ENCODE measurements at places on chromosomes 1 and 21.

DNA sequence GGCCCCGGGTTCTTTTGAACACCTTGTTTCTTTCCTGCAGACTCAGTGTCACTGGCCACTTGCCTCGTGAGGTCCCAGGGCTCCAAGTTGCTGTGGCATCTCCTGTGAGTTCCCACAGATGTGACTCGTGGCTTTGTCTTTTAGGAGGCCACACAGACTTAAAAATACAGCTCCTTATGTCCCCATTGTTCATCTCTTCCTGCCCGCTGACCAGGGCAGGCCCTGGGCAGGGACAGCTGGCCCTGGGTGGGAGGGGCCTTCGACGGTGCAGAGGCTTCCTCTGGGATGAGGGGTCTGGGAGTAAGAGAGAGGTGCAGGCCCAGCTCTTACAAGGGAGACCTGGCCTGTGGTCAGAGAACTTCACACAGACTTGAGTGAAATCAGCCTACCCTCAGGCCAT, 15.6 kb downstream of the LDLRAP1 start:
- no peak for DNase-seq

- no peak for DNase-seq
These were observed 69.5 kb downstream of the DNM3 start for GRCh38 chr1:171910786-171911185.

- DNase-seq = no peak
These were observed 237.0 kb downstream of the GPATCH2 start for GRCh38 chr1:217393896-217394295.

DNA sequence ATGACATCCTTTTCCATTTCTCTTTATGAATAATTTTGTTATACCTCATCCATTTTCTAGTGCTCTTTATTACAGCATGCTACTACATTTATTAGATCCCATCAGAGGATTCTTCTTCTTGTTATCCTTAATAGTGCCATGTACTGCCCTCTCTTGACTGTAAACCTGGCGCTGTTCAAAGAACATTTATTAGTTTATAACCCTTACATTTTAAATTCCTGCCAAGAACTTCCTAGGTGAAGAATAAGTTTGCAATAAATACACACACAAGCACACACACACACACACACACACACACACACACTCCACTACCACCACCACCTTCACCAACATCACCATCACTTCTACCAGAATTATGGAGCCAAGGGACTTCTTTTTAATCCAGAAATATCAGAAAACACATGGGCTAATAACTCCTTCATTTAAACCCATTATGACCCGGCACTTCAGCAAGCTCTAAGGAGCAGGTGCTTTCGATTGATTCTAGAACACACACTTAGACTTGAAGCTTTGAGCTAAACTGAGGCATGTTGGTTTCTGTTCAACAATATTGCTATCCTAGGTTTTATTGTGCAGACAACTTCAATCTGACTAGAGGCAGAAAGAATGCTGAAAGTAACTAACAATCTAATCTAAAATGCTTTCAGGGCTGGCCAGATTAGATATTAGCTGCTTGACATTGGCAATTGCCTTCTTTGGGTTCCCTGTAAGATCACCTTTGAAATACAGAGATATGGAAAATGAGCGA, 556.8 kb downstream of the LMO4 start:
- DNase-seq = no peak

GRCh38 chr1:205642679-205643307, 11.0 kb upstream of the ELK4 start:
- DNase-seq = no peak

DNA sequence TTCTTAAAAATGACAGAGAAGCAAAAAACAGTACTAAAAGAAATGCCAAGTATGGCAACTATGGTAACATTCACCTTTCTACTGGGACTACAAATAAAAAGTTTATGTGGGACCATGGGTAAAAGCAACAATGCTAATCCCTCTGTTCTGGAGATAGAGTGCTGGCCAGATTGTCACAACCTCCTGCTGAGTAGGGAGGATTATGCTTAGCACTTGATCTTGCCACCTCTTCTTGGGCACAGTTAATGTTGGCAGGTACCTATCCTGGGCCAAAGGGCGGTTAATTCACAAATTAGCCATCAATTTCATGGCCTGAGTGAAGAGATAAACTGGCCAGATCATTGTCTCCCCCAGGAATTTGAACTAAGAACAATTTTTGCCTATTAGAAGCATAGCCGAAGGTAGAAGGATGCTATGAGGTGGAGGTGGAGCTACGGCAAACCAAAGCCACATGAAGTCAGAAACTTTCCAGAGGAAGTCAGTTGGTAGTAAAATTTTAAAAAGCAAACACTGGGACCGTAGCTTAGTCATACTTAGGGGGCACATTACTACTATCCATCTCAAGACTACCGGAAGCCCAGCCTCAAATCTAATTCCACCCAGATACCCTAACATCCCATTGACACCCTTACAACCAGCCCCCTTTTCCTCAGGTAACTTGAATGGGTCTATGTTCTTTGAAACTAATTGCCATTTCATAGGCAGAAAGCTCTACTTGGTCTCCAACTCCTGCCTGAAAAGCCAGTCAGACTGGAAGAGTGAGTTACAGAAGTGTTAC, 2.7 kb downstream of the SCYL3 start:
- DNase-seq = no peak

GRCh38 chr1:165842671-165843129, 15.3 kb downstream of the UCK2 start:
- no peak for DNase-seq

DNA sequence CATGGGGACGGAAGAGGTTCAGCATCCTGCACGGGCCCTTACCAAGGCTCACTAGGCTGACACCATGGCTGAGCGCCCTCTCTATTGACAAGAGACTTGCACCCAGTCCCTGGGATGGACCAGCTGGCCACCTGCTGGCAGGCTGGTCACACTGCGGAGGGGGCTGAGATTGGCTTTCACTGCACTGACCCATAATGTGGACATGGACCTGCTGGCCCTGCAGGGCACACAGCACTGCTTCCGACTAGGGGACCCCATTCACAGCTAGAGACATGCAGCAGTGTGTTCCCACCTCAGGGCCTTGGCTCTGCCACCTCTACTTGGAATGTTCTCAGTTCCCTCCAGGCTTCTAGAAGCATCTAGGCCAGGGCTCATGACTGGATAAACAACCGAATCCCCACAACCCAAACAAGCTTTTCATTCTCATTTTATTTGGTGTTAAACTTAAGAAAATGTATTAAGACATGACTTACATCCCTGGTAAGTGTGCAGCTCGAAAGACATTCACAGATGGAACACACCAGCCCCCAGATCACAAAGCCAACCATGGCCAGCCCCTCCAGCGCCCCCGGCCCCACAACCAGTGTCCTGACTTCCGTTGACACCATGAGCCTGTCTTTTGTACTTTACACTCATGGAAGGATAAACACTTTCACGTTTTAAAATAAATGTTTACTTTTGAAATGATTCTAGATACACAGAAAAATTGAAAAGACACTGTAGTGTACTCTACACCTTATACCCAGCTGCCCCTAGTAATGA, 9.3 kb upstream of the SRARP start:
- DNase-seq = peak; percentile 13

DNA sequence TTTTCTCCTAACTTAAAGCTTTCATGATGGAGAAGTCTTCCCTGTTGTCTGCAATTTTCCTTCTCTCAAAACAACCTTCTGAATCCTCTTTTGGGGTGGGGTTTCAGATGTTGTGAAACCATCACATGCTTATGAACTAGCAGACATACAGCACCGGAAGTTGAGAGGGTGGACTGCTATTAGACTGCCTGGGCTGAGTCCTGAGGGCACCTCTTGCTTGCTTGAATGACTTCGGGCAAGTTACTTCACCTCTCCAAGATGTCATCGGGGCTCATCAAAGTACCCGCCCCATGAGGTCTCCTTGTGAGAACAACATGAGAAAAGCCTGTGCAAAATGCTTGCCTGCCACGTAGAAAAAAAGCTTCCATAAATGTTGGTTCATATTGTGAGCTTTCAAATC, 89.6 kb downstream of the CCDC185 start:
- DNase-seq = no peak

DNA sequence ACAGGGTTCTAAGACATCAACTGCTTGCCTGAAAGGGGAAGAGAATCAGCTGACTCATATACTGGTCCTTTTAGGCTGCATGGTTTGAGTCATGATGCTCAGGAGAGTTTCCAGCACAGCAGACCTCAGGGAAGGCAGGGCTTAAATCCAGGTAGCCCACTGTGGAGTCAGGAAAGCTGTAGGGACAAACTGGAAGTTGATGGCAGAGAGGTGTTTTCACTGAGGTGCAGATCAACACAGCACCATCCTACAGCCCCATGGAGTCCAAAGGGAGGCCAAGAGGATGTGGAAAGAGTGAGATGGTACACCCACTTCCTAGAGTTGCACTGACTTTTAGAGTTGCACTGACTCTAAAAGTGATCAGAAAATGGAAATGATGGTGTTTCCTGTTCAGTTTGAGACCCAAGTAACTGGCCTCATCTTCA, 252.4 kb upstream of the DUSP10 start:
- DNase-seq = no peak

GRCh38 chr1:117003223-117003875, 1.8 kb downstream of the CD101 start:
- no peak for DNase-seq

DNA sequence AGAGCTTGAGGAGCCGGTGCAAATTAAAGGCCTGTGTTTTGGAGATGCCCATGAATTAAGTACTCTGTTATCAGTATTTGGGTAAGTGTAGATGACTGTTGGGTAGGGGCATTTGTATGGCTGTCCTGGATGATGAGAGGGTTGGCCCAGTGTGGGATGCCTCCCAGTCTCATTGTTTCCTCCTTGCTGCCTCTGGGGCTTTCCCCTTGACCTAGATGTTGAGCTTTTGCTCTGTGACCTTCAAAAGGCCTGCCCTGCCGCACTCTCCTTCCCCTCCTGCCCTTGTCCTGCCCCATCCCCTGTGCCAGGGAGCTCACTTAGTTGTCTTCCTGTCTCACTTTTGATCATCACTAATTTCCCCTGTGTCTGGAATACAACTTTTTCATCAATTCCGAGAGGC, 10.0 kb downstream of the GALNT2 start:
- DNase-seq = no peak

DNA sequence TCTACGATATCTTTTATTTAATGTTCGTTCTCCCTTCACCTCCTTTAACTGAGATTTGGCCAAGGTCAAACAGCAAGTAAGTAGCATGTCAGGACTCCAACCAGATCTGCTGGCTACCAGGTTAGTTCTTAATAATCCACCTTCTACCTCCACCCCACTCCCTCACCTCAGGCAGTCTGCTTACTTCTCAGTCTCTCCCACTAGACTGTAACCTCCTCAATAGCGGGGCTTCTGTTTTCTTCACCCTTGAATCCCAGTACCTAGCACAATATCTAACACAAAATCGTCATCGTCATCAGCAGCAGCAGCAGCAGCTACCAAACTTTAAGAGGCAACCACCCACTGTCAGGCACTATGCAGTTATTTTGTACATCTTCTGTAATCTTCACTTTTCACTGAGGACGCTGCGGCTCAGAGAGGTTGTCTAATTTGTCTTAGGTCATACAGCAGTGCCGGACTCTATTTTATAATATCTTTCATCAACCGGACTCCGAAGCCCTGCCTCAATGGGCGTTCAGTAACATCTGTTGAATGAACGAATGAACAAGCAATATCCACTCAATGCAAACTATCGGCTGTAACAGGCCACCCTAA, 859 bp upstream of the MAGI3 start:
- DNase-seq = no peak

DNA sequence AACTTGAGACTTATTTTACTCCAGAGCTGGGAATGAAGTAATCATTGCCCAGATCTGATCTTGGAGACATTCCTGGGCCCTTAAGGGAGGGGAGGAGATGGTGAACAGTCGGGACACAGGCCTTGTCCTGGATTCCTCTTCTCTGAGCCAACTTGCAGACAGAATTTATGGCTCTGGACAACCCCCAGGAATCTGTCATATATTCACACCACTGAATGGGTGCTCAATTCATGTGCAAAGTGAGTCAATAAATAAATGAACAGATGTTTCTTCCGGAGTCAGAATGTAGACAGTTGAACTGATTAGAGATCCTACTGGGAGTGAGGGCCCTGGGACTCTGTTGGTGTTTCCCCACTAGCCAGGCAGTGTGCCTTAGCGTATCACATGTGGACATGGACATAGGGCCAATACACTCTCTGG, 2.6 kb downstream of the TUFT1 start:
- no peak for DNase-seq

- no peak for DNase-seq
These were observed 54.0 kb upstream of the IPO9 start for GRCh38 chr1:201774983-201775344.

GRCh38 chr1:187226396-187226795, 397.6 kb downstream of the PLA2G4A start:
- DNase-seq = no peak

DNA sequence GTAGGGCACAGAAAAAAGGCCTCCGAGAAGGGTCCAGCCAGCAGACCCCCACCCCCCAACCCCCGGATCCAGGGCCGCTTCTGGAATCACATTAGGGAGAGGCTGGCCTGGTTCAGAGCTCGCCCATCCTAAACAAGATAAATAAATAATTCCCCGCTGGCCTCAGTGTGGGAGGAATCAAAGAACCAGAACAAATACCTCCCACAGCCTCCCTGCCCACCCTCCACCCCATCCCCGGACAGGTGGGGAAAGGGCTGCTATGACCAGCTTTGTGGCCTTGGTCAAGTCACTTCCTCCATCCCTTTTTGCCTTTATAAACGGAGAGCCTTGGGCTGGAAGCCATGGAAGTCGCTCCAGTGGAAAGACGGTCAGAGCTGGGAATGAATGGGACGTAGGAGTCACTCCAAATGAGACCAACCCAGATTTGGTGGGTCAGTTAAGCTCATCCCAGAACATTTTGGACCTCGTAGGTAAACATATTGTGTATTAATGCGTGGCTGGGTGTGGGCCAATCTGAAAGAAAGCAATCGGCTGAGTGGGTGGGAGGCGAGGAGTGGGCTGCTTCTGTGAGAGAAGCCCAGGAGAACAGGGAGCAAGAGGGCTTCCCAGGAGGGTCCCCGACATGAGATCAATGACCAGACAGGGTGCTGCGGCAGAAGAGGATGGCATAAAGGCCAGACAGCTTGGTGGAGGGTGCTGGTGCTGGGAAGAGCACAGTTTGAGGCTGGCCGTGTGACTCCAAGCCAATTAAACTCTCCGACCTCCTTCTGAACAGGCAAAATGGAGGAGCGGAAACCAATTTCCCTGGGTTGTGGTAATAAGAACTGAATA, 63.3 kb downstream of the MEF2D start:
- no peak for DNase-seq

GRCh38 chr1:3651026-3651929, 1.0 kb upstream of the TP73 start:
- no peak for DNase-seq

GRCh38 chr1:7557301-7557891, 213.7 kb upstream of the VAMP3 start:
- no peak for DNase-seq

GRCh38 chr1:225697428-225697827, 44.5 kb upstream of the ENAH start:
- DNase-seq = no peak

GRCh38 chr1:61428146-61428545, 296.8 kb downstream of the TM2D1 start:
- DNase-seq = no peak

DNA sequence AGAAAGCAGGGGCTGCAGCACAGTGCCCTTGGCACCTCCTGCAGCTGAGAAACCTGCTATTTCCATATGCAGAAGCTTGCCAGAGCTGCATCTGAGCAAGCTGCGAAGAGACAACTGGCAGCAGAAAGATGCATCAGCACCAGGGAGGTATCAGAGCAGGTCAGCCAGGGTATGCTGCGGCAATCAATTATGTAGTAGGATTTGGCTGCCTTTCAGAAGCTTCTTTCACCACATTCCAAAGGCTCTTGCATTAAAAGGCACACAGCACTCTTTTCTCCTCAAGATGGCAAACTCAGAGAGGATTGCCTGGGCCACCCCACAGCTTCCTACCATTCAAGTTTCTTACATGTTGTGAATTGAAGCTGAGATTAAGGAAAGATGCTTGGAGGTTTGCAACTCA, 47.6 kb upstream of the RAP1A start:
- no peak for DNase-seq

All from activated CD4-positive, CD25-positive, alpha-beta regulatory T cell (primary cell).